Esophagus squamous epithelium (tissue), 5 donors: ENCODE measurements at places on chromosomes 3 and 15.

DNA sequence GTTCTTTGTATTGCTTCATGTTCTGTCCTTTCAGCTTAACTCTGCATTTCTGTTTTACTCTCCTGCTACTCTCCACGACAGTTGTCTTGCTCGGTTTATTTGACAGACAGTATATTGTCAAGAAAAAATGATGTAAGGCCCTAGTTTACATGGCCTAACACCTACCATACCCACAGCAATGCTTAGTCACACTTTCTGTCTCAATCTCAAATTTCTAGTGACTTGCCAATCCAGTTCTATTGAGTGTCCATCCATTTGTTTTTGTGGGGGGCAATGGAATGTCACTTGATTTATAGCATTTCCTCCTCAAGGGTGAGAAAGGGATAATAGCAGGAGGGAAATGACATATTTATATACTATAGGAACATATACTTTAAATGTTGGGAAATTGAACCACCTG is 676.2 kb downstream of the NAALADL2 start:
- no peaks in the 10 kb centered on the region for H3K36me3 ChIP-seq
- DNase-seq: no peak
- no peak overlapping the region for H3K27ac ChIP-seq
- H3K27me3 ChIP-seq: no peaks in the 10 kb centered on the region

- H3K27me3 ChIP-seq: peaks cover 34% of the 10 kb centered on the region
- H3K27ac ChIP-seq: no peak overlapping the region
- H3K4me1 ChIP-seq: peaks cover 50% of the 10 kb centered on the region
Observed at GRCh38 chr15:40279437-40280141, 3.3 kb downstream of the ANKRD63 start.

GRCh38 chr3:112974894-112975293 is at the start of gene CD200R1:
Gene CD200R1 (minus strand): TSS chr3:112975103. CDS start chr3:112974857, 246 bp downstream.
- no peak for DNase-seq
- H3K27me3 ChIP-seq: no peaks in the 10 kb centered on the region
- H3K27ac ChIP-seq: peak within 1 kb of the TSS; percentile 51
- H3K36me3 ChIP-seq: no peaks in the 10 kb centered on the region
- H3K4me3 ChIP-seq: peak within 1 kb of the TSS; percentile 59
- peaks cover 47% of the 10 kb centered on the region for H3K4me1 ChIP-seq

DNA sequence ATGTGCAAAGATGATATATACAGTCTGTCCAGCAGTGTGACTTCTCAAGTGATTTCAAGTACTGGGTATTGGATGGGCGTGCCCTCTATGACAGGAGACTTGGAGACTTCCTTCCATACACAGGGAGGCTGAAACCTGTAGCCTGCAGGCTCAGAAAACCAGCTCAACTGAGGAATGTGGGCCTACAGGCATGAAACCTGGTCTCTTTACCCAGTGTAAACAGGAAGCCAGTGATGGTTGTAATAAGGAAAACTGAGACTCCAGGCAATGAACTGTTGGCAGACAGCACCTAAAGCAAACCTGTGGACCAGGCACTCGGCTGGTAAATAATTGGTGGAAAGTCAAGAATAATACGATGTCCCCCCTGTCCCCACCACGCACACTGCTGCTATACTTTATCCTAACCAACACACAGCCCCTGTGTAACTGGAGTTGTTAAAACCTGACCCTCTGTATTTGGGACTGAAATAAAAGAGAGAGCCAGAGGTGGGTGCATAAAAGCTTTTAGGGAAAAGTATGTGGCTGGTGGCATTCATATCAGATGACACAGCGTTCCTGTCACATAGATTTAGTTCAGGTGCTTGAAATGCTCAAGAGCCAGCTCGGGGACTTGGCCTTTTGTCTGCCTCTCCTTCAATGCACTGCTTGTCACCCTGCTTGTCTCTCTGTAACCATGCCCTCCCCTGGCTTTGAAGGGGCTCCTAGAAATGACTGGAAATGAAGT is 144.7 kb downstream of the TPRG1 start:
- no peak for DNase-seq
- no peak overlapping the region for H3K27ac ChIP-seq

DNA sequence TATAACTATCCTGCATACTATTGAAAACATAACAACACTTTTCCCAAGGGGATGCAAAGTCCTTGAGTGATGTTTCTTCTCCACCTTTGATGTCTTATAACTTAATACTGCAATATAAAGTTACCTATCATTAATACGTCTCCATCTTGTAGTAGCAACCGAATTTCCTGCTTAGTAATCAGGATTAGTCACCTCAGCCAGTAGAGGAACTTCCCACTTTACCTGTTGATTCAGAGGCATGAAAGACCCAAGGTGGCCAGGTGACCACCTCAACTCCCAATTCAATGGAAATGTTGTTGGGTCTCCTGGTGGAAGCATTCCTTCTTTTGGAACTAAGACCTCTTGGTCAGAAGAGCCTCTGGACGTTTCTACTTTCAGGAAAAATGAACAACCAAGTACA is 3.5 kb upstream of the TMCC1 start:
- no peak overlapping the region for H3K27ac ChIP-seq
- H3K36me3 ChIP-seq: no peaks in the 10 kb centered on the region
- no peak overlapping the region for H3K4me3 ChIP-seq

DNA sequence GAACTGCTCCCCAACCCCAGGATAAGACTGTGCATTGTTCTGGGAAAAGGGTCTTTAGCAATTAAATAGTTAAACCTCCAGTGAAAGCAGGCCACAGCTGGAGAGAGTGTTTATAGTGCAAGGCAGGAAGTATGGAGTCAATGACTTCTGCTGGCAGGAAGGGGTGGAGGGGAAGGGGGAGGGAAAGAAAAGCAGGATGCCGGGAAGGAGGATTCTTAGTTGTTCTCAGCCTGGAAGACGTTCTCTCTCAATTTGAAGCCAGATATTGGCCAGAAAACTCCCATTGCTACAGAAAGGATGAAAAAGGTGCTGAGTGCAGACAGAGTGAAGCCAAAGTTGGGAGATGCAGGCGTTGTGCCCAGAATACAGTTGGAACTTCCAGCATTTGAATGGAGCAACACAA is 35.7 kb upstream of the ACTL6A start:
- no peak overlapping the region for H3K4me3 ChIP-seq
- H3K27ac ChIP-seq: peak overlapping the region; percentile 45
- H3K4me1 ChIP-seq: peaks cover 12% of the 10 kb centered on the region
- no peak for DNase-seq
- H3K36me3 ChIP-seq: no peaks in the 10 kb centered on the region
- H3K27me3 ChIP-seq: no peaks in the 10 kb centered on the region

DNA sequence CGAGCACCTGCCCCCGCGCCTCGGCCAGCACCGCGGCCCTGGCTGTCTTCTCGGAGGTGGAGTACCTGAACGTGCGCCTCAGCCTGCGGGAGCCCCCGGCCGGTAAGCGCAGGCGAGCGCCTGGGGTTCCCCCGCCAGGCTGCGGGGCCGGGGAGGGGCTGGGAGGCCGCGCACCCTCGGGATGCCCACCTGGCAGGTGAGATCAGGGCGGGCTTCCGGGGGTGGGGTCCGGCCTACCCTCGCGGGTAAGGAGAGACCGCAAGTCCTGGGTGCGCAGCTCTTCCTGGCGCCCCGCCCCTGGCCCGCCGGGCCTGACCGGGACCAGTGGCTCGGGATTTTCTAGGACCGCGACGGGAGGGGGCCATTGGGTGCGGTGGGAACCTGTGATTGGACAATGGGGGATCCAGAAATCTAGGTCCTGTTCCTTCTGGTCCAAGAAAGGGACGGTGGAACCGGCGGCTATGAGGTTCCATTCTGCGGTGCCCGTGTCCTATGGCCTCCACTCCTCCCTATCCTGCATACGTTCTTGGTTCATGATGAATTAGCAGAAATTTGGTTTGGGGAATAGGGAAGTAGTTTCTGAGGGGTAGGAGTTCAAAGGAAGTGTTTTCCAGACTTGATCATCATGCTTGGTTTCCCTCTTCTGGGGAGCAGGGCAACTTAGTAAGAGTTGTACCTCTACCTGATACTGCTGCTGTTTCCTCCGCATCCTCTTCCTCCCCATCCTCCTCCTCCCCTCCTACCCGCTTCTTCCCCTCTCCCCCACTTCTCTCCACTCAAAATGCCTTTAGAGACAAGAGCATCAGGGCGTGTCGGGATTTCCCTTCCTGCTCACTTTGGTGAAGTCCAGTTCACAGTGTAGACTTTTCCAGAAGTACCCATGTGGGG is 808 bp downstream of the ARRDC4 start:
- DNase-seq: no peak
- peak overlapping the region; percentile 86 for H3K27ac ChIP-seq
- no peaks in the 10 kb centered on the region for H3K36me3 ChIP-seq
- H3K4me1 ChIP-seq: peaks cover 57% of the 10 kb centered on the region
- H3K27me3 ChIP-seq: no peaks in the 10 kb centered on the region
- H3K4me3 ChIP-seq: peak overlapping the region; percentile 79

DNA sequence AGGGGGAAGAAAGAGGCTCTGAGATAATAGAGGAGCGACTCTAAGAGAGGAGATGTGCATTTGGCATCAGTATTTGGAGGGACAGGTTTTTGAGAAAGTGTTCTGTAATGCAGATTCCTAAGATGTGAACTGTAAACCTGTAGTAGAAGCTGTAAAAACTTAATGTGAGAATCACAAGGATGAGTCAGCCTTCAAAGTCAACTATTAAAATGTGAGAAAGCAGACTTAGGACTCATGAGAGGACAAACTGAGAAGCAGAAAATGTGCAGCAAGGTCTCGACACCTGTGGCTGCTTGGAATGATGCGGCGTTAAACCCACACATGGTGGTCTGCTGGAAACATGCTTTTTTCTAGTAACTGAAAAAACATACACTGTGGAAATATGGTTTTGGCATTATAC is 36.0 kb downstream of the USP13 start:
- no peak overlapping the region for H3K27ac ChIP-seq
- no peak overlapping the region for H3K4me3 ChIP-seq
- peaks cover 10% of the 10 kb centered on the region for H3K36me3 ChIP-seq
- DNase-seq: no peak
- H3K4me1 ChIP-seq: no peaks in the 10 kb centered on the region
- H3K27me3 ChIP-seq: no peaks in the 10 kb centered on the region

DNA sequence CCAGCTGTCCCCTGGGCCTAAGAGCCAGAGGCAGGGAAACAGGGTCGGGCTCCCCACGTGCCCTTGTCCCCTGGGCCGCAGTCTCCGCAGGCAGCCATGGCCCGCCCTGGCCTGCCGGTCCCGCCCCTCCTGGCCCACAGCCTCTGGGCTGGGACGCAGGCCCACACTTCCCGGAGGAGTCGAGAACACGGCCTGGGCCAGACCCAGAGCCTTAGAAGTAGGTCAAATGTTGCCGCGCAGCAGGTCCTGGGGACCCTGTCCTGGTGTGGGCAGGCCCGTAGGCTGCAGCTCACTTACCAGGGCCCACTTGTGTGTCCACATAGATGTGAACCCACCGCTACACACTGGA is 4.3 kb upstream of the MYL3 start:
- no peak overlapping the region for H3K4me3 ChIP-seq
- no peaks in the 10 kb centered on the region for H3K36me3 ChIP-seq
- no peaks in the 10 kb centered on the region for H3K27me3 ChIP-seq
- DNase-seq: no peak

- no peak for DNase-seq
- H3K4me1 ChIP-seq: peaks cover 15% of the 10 kb centered on the region
- no peak overlapping the region for H3K4me3 ChIP-seq
- no peaks in the 10 kb centered on the region for H3K27me3 ChIP-seq
Observed at GRCh38 chr3:98518816-98519215, 3.9 kb downstream of the CLDND1 start.

DNA sequence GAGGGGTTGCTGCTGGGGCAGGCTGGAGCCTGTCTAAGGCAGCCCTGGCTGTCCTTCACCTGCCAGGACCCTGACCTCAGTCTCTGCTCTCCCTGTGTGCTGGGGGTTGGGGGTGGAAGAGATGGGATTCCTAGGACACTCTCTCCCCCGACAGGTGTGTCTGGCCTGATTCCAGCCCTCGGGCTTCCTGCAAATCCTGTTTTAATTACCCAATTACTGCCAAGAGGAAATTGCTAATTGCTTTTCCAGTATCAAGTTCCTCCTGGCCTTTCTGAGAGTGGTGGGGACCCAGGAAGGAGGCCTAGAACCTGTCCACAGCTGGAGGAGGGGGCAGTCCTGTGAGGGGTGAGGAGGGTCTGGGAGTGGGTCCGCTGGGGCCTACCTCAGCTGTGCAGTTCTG is 15.8 kb downstream of the PLXNA1 start:
- peaks cover 51% of the 10 kb centered on the region for H3K4me1 ChIP-seq
- H3K27me3 ChIP-seq: no peaks in the 10 kb centered on the region
- H3K4me3 ChIP-seq: no peak overlapping the region

GRCh38 chr3:4981665-4982494 is 2.6 kb downstream of the BHLHE40 start:
- H3K4me1 ChIP-seq: peaks cover 39% of the 10 kb centered on the region
- peak overlapping the region; percentile 95 for H3K27ac ChIP-seq
- H3K4me3 ChIP-seq: peak overlapping the region; percentile 95

GRCh38 chr3:64316971-64317370 is 91.7 kb upstream of the PRICKLE2 start:
- no peak for DNase-seq
- no peaks in the 10 kb centered on the region for H3K4me1 ChIP-seq
- no peaks in the 10 kb centered on the region for H3K27me3 ChIP-seq
- no peak overlapping the region for H3K4me3 ChIP-seq
- no peaks in the 10 kb centered on the region for H3K36me3 ChIP-seq

GRCh38 chr15:34815836-34816235 is 20.5 kb upstream of the ACTC1 start:
- peaks cover 6% of the 10 kb centered on the region for H3K27me3 ChIP-seq
- DNase-seq: no peak
- no peak overlapping the region for H3K4me3 ChIP-seq
- H3K36me3 ChIP-seq: no peaks in the 10 kb centered on the region

- H3K36me3 ChIP-seq: no peaks in the 10 kb centered on the region
- H3K27me3 ChIP-seq: no peaks in the 10 kb centered on the region
Observed at GRCh38 chr3:13308380-13308801, 111.7 kb downstream of the NUP210 start.

DNA sequence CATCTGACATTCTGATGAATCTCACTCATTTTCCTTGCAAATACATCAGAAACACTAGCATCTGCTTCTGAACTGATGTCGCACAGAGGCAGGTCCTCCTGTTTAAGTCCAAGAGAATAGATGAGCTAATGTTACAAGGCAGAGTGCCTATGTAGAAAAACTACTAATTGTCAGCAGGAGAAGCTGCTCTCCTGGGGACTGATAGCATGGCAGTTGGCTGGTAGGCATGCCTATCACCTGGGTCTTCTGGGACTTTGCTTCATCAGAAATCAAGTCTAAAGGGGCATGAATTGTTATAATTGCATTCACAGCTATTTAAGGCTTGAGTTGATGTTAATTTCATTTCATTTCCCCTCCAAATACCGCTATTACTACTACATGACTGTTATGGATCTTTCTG is 457.2 kb downstream of the RAP2B start:
- no peak overlapping the region for H3K4me3 ChIP-seq
- DNase-seq: no peak
- H3K36me3 ChIP-seq: no peaks in the 10 kb centered on the region
- H3K4me1 ChIP-seq: peaks cover 3% of the 10 kb centered on the region

GRCh38 chr15:94131875-94132274 is 99.5 kb upstream of the MCTP2 start:
- H3K27ac ChIP-seq: no peak overlapping the region
- no peak for DNase-seq
- no peak overlapping the region for H3K4me3 ChIP-seq
- H3K36me3 ChIP-seq: no peaks in the 10 kb centered on the region
- H3K4me1 ChIP-seq: no peaks in the 10 kb centered on the region
